ENCODE measurements at places on chromosomes 3 and 15.

DNA sequence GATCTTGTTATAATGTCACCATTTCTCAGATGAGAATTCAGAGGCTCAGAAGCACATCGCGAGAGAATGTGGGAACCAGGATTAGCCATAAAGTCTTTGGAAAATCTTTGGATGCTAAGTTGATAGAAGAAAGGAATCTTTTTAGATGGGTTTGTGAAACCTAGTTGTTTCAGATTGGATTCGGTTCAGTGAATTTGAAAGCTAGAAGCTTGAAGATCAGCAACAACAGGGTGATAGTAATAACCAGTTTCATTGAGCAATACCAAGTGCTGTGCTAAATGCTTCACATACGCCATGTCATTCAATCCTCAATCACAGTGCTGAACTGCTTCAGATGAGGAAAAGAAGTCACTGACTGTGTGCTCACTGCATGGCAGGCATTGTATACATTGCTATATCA, 47.4 kb upstream of the MITF start:
- DNase-seq, result no peak

DNA sequence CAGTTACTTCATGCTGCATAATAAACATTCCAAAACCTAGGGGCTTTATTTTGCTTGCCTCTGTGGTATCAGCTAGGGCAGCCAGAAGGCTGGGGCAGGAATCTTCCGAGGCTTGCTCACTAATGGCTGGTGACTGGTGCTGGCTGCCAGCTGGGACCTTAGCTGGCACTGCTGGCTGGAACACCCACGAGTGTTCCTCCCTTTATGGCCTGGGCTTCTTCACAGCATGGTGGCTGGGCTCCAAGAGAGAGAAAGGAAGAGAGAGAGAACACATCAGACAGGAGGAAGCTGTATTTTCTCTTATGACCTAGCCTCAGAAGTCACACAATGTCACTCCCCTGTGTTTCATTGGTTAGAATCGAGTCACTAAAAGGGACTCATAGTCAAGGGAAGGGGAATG, 23.9 kb upstream of the CDCP1 start:
- no peak for DNase-seq

DNA sequence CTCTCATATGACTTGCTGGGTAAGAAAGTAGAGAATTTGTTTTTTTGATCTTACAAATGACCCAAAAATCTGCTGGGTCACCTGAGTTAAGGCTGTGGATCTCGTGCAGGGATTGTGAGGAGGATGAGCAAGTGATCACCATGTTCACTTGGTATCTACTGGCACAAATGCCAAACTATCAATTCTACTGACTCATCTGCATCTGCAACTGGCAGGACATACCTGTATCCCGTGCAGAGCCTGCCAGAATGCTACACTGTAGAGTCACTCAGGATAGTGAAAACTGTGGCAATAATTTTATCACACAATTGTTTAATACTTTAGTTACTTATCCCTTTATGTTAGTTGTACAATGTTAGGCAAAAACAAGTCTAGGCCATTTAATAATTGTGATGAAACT, 129.6 kb upstream of the PLXND1 start:
- DNase-seq, result no peak

GRCh38 chr3:108305484-108306172, 9.3 kb downstream of the HHLA2 start:
- no peak for DNase-seq

- no peak for DNase-seq
These were observed 45.4 kb upstream of the ROPN1 start for GRCh38 chr3:124037326-124037725.

GRCh38 chr15:57224664-57225063, 151.6 kb upstream of the CGNL1 start:
- DNase-seq, result no peak

DNA sequence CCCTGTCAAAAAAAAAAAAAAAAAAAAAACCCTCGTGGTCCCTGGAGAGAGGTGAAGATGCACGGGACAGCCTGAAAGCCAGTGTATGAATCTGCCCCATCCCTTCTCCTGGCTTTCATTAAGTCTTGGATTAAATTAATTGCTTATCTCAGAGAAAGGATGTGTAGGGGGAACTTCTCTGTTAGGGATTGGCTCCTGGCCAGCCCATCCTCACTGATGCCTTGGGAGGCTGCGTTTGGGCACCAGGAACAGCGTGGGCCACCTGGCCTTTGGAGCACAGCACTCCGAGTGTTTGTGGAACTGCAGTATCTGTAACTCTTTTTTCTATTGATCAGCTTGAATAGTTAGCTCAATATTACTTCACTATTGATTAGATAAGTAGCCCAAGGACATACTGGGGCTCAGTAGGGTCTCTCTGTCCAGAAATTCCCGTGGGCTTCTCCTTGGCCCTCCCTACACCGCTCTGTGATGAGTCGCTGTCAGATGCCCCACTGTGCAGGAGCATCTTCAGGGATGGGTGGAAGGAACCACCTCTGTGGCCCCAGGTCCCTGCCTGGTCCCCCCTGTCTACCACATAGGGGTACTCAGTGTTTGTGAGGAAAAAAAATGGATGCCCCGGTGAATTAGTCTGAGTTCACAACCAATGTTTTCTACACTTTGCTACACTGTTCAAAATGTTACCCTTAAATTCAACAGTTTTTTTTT, 2.0 kb downstream of the PXYLP1 start:
- DNase-seq, result no peak

GRCh38 chr3:10164546-10165393, at the start of gene IRAK2:
Gene IRAK2, plus strand, starts transcription at chr3:10164919. Its CDS starts 36 bp downstream, at chr3:10164955.
- DNase-seq, result no peak

GRCh38 chr15:93020976-93021772, 67.8 kb downstream of the RGMA start:
- no peak for DNase-seq

DNA sequence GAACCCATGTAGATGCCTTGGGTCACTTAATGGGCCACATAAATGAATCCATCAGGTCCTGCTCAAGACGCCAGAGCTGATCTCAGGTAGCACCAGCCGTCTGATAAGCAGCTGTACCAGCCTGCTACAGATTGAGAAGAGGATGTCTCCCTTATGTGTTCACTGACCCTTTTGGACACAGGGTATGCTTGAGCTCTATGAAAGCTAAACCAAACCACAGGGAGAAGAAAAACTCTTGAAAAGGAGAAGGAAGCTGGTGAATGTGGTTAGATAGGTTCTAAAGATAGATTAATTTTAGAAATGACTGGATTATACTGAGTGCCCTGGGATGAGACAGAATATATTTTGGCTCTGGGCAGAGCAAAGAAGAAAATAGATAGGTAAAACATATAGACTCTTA, 187.5 kb downstream of the SPATA16 start:
- no peak for DNase-seq

DNA sequence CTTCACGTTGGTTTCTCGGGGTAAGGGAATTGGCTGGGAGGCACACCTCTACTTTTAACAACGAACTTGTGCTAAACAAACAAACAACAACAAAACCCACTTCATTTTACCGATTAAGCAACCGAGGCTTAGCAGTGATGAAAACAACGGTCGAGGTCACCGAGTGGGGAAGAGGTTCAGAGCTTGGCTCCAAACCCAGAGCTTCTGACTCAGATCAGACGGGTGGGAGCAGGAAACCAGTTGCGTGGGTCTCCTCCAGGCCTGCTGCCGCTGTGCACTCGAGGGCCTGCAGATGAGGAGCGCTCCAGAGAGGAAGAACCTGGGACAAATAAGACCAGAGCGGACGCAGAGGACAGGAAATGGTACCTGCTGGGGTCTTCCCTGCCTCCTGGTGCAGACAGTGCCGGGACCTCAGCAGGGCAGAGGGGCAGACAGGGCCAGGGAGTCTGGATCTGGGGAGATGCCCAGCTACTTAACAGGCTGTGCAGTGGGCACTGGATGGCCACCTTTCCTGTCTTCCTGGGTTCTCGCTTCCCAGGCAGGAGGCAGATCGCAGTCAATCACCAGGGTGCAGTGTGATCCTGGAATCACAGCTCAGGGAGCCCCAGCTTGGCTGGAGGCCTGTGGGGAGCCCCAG, 99.0 kb upstream of the MEF2A start:
- DNase-seq, result no peak

DNA sequence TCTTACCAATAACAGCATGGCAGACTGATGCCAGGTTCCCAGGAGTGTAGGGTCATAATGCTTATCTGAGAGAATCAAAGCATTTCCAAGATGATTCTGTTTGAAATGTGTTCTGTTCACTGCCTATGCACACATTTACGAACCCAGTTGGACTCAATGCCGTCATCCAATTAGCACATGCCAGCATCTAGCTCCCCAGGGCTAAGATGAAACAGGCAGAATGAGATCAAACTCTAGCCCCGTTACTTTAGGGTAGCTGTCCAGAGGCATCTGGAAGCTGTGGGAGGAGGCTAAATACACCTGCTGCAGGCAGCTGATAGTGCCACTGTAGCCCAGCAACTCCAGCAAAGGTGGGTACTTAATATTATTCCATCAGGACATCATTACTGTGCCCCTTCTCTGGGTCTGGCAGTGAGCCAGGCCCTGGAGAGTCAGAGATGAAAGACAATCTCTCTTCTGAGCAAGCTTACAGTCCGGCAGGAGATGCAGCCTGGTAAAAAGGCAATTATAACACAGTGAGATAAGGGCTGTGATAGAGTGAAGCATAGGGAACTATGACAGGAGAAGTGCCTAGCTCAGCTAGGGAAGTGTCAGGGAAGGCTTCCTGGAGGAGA, 156.4 kb upstream of the PPP2R3A start:
- DNase-seq, result no peak

DNA sequence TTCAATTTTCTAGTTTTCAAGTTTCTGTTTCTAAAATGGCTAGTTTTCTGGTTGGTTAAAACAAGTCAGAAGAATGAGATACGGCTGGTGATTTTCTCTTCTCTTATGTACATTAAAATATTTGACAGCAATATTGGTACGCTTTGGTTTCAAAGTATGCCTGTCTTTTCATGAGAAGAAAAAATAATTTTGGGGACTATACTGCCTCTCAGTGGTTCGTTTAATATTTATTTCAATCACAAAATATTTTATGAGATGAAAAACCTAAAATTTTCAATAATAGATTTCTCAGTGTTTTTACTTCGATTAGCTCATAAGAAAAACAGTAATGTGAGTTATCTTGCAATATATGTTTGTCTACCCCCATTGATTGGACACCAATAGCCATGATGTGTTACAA, 72.8 kb upstream of the AADACL2 start:
- no peak for DNase-seq

- DNase-seq, result no peak
These were observed 26.7 kb upstream of the SLC41A3 start for GRCh38 chr3:126110431-126111125.

DNA sequence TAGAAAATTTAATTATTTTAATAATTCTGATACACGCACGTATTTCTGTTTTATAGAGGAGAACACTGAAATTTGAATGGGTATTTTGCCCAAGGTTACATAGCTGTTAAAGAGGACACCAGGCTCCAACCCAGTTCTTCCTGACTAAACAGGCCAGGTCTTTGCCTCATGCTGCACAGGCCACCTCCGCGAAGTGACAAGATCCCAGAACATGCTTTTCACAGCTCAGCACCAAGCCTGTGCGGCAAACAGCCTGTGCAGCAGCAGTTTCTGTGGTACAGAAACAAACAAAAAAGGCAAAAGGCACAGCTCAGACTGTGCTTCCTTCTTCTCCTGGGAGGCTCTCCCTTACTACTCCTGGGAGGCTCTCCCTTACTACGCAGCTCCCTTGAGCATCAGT, 6.5 kb downstream of the FOXL2 start:
- no peak for DNase-seq

- no peak for DNase-seq
These were observed 43.0 kb downstream of the CD200R1 start for GRCh38 chr3:112931736-112932521.

GRCh38 chr3:126464093-126464492, 11.6 kb downstream of the ZXDC start:
- DNase-seq, result no peak

DNA sequence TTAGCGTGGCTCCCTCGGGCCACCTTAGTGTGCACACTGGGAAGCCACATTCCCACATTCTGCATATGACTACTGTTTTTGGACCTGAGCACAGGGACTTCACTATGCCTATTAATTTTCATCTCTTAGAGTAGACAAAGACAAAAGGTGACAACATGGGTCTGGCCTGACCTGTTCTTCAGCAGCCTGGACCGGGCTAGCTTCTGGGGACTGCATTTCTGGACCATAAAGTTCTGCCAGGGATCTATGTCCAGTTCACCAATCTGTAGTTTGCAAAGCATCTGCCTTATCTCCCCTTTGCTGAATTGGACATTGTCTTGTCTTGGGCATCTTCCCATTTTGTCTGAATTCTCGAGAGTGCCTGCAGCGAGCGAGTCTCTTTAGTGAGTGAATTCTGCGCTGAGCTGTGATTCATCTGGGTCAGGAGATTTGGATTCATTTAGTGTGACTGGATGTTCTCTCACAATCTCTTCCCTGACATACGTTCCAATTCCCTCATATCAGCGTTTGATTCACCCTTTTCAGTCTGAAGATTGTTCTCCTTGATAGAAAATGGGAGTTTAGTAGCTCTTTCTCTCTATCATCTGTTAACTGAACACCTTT, 112.2 kb upstream of the PLXNA1 start:
- no peak for DNase-seq

- DNase-seq, result no peak
These were observed 55.8 kb downstream of the TMED3 start for GRCh38 chr15:79366691-79367090.

DNA sequence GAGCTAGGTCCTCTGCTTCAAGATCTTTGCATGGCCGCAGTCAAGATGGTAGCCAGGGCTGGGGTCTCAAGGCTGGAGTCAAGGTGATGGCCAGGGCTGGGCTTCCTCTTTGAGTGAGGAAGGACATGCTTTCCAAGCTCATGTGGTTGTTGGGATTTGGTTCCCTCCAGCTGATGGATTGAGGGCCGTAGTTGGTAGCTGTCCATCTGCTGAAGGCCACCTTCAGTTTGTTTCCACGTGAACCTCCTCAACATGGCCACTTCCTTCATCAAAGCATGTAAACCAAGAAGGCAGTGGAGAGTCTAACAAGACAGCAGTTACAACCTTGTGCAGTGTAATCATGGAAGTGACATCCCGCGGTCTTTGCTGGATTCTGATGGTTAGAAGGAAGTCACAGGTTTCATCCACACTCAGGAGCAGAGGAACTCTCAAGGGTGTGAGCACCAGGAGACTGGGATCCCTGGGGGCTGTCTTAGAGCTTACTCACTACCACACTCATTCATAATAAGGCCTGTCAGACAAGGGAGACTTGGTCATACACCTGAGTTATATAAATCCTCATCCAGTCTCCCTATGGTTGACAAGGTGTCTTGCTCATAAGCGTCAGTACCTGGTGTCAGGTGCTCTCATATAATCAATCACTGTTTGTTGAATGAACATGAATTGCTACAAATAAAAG, 42.1 kb downstream of the ABHD5 start:
- DNase-seq, result no peak

Data from BJ (cell line).